Stimulated activated CD4-positive, alpha-beta T cell treated with anti-CD3 and anti-CD28 coated beads, TNF-alpha, amount 100 ng/mL, for 4 hours (primary cell): ENCODE measurements at places on chromosomes 2 and 18.

GRCh38 chr2:199458806-199459285 lies 1.1 kb upstream of the SATB2 start:
- no peak for DNase-seq

DNA sequence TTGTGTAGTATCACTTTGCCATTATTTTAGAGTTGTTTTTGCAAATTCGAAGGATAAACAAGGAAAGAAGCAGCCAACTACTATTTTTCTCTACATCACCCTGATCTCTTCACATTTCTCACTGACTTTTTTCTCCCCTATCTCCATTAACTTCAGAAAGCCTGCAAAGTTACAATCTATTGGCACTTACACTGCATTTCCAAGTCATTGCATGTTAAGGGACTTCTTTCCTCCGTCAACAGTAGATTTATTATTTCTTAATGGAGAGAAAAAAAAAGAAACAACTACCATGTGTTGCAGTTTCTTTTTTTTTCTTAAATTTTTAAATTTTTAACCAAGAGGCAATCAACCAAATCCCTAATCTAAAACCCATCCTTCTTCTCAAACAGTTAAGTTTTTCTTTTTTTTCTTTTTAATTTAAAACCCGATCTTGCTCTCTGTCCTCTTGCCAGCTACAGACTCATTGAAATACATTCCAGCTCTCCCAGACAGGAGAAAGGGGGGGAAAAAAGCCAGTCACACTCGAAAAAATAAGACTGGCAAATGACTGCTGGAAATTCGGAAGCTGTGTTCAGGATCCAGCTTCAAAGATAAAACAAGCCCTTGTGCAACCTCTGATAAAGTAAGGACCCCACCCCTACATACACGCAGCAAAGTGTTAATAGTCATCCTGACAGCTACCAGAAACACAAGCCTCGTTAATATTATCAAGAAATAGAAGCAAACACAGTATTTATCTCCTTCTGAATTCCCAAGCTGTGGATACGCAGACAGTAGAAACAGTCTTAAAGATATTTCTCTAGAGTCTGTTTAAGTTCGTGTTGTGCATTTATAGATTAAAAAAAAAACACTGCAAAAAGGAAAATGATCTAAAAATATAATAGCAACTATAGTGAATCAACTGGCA lies 1.3 kb downstream of the LRRTM4 start:
- no peak for DNase-seq

DNA sequence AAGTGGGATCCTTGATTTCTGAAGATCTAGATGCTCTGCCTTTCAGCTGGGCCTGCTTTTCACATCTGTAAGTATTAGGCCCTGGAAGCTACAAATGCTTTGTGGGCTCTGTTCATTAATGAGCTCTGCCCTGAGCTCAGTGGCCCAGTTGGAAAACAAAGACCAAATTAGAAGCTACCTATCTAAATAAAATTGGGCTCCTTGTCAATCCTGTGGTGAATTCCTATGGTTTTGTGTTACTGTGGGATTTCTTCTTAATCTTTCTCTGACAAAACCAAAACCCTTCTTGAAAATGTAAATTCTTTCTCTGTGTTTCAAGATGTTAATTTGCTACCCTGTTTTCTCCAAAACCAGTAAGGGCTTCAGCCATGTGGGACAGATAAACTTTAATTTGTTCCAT lies 219.0 kb upstream of the HS6ST1 start:
- DNase-seq, result no peak

DNA sequence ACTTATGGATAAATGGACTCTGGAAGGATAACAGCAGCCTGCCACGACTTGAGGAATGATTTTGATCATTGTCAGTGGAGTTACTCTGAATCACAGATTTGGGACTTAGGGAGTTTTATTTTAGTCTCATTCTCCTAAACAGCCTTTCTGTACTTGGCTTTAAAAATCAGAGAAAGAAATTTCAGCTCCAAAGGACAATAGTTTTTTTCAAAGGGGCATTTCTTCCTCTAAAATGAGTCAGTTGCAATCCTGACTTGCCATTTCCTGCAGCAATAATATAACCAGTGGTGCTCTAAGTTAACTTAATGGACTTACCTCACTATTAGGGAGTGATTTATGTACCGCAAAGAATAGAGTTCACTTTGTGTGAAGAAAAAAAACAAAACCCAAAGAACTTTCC lies 35.1 kb upstream of the MTX2 start:
- DNase-seq, result no peak

DNA sequence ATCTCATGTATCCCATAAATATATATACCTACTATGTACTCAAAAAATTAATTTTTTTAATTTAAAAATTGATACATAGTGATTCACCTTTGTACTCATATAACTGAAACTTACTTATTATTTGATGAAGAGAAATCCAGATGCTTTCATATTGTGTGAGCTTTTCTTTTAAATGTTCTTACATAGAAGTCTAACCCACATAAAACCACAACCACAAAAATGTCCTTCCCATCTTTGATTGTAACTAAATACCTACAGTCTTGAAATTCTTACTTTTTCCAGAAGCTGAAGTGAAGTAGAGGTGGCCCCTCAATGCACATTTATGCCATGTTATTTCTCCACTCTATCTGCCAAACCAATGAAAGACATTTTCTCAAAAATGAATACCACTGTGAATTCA lies 117.9 kb upstream of the COL5A2 start:
- no peak for DNase-seq
